ENCODE measurements at places on chromosomes 12 and 14. TPM values are rescaled to one million over a fixed set of nuclear protein-coding genes. Genes with fewer than 3 reads are reported as not detected.

DNA sequence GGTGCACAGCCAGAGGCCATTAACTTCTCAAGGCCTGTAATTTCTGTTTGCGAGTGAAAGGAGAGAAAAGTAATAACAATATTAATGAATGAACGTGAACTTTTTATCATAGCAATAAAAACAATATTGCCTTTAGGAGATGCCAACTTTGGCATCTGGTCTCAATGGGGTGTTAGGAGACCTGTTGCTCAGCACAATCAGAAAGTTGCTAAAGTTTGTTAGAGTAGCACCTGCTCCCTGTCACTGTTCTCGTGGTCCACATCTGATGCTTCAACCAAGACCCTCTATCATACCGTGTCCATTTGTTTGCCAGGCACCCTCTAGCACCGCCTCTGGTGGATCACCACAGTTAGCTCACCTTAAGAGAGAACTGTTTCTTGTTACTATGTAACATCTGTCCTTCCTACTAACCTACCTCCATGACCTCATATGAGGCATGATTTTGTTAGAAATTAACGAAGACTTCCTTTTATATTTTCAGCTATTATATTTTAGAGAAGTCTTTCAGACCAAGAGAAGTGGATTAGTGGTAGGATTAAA lies 12.5 kb upstream of the CLEC4E start:
- H3K4me3 ChIP-seq: no peak overlapping the region
- no peaks in the 10 kb centered on the region for H3K27me3 ChIP-seq
- no peaks in the 10 kb centered on the region for H3K36me3 ChIP-seq
- no peaks in the 10 kb centered on the region for H3K4me1 ChIP-seq
- no peak overlapping the region for H3K27ac ChIP-seq

DNA sequence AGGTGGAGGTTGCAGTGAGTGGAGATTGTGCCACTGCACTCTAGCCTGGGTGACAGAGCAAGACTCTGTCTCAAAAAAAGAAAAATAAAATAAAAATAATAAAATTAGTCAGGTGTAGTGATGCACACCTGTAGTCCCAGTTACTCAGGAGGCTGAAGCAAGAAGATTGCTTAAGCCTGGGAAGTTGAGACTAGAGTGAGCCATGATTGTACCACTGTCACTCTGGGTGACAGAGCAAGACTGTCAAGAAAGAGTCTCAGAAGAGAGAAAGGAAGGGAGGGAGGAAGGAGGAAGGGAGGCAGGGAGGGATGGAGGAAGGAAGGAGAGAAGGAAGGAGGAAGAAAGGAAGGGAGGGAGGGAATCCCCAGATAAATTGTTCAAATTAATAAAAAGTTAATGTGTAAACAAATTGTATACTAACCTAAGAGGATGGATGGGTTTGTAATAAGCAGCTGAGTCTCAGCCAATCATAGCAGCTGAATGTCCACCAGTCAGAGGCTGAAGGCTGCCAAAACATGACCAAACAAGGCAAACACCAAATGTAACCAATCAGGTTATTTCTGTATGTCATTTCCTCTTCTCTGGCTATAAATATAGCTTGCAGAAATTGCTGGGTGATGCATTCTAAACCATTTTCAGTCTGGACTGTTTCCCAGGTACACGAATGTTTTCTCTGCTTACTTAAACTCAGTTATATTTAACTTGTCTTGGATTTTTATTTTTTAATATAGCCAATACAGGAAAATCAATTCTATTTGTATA lies 6.1 kb upstream of the CDCA4 start:
- no peak overlapping the region for H3K27ac ChIP-seq
- H3K4me1 ChIP-seq: peaks cover 6% of the 10 kb centered on the region
- H3K36me3 ChIP-seq: no peaks in the 10 kb centered on the region

- no peak for DNase-seq
- H3K36me3 ChIP-seq: peaks cover 10% of the 10 kb centered on the region
- H3K27ac ChIP-seq: no peak overlapping the region
- H3K4me1 ChIP-seq: peaks cover 33% of the 10 kb centered on the region
Measured at GRCh38 chr14:68373124-68373646, 419.7 kb downstream of the ZFP36L1 start.

- H3K27me3 ChIP-seq: no peaks in the 10 kb centered on the region
- H3K27ac ChIP-seq: no peak overlapping the region
- peaks cover 2% of the 10 kb centered on the region for H3K36me3 ChIP-seq
- no peak overlapping the region for H3K4me3 ChIP-seq
- H3K4me1 ChIP-seq: peaks cover 6% of the 10 kb centered on the region
- DNase-seq: no peak
Measured at GRCh38 chr12:66971816-66972215, 292.9 kb upstream of the GRIP1 start.

The RNFT2 gene
- 33.2 TPM for total RNA-seq

DNA sequence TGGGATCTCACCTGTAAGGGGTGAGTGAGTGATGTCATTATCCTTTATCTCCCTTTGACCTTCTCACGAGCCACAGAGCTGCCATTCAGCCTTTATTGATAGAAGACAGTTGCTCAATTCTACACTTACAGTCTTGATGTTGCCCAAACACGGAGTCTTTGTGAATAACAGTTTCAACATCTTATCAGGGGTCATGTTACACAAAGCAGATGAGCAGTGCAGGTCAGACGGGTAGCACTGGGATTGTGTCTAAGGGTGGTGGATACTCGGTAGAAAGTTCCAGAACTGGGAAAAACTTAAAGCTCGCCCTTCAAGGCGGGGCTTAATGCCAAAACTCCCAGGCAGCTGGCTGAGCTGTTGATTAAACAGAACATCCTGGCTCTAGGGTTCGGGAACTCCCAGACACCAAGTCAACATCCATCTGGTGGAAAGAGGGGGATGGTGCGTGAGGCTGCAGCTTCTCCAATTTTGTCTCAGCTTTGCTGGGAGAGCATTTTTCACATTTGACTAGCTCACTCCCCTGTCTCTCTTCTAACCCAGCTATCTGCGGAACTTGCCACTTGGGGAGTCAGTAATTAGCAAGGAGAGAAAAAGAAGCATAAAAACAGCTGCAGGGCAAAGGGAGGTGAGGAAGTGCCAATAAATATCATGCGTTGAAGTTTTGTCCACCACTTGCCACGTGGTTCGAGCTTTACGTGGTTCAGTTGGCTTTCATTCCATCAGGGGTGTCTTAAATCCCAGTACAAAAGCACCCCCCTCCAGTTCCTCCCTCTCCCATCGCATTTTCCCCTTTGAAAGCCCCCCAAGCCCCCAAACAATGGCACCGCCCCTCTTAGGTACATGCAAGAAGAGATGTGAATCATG lies 31.0 kb downstream of the FOXN4 start:
- no peaks in the 10 kb centered on the region for H3K36me3 ChIP-seq
- peaks cover 14% of the 10 kb centered on the region for H3K4me1 ChIP-seq
- H3K27ac ChIP-seq: no peak overlapping the region
- H3K27me3 ChIP-seq: peaks cover 25% of the 10 kb centered on the region

- no peaks in the 10 kb centered on the region for H3K36me3 ChIP-seq
- peaks cover 43% of the 10 kb centered on the region for H3K27me3 ChIP-seq
- peaks cover 19% of the 10 kb centered on the region for H3K4me1 ChIP-seq
Measured at GRCh38 chr14:61280526-61281185, 482 bp downstream of the TMEM30B start.

The SMIM41 gene
- not detected for total RNA-seq

All from mesothelial cell of epicardium (in vitro differentiated cells).